ENCODE measurements at places on chromosomes 5 and 9. TPM values are rescaled to one million over a fixed set of nuclear protein-coding genes. Genes with fewer than 3 reads are reported as not detected.

Gene SLC25A2
- total RNA-seq: 0.29 TPM

Gene EGFLAM
- 0.17 TPM for total RNA-seq

DNA sequence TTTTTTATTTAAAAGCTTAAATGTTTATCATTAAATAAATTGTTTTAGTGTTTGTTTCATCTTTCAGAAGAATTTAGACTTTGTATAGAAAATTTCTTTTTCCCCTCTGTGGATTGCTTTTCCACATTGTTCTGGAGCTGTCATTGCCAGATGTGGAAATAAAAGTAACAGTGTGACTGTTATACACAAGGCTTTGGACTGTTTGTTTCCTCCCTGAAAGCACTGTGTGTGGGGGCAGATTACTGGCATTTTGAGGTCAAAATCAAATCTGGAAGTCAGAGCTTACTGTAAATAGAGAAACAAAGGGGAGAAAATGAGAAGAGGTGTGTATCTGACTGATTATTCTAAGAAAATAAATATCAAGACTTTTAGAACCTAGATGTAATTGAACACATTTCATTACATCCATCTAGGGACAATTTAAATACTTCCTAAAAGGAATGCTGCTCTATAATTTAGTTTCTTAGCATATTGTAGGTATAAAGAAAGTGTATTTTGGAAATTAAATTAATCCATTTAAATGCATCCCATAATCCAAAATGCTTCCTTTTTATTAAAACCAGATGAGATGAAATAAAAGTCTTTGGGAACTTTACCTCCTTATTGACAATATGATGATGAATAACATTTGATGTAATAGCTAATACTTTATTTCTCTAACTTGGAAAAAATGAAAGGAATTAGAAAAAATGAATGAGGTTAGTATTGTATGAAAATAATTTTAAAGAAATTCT lies 51.9 kb downstream of the ERCC6L2 start:
- no peak for DNase-seq

- DNase-seq: no peak
Measured at GRCh38 chr5:157100140-157100679, 8.6 kb downstream of the HAVCR2 start.

- no peak for DNase-seq
Measured at GRCh38 chr5:169139480-169140050, 161.4 kb downstream of the SLIT3 start.

Gene BAAT
- total RNA-seq: not detected

DNA sequence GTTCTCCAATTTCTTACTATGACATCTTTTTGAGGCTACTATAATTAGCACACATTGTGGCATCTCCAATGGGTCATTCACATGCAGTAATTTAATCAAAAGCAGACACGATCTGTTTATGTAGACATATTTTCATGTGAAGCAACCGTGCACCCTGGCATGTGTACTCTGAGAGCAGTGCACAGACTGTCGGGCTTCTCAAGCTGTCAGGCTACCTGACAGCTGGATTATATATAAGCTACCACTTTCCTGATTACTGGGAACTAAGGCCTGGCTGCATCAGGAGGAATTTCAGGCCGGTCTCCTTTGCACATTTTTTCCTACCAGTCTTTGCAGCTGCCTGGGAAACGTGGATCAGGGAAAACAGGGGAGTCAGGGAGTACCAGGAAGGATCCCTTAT lies 197.5 kb downstream of the MAPKAP1 start:
- DNase-seq: no peak

Gene DNAH5
- total RNA-seq: 1.7 TPM

Gene USP20
- total RNA-seq: 17.5 TPM

DNA sequence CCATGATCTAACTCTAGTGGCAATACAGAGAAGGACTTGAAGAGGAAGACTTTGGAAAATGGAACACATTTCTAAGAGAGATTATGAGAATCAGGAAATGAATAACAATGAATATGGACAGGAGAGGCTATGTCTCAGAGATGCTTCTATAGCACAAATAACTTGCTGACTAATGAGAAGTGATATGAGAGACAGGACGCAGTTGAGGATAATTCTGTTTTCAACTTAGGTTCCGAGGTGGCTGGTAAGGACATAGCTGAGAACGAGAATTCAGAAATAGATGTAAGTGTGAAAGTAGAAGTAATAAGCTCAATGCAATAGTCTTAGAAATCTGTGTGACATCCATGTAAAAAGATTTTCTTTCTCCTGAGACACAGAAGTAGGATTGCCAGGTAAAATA lies 358.1 kb upstream of the GRAMD2B start:
- no peak for DNase-seq

- DNase-seq: peak; percentile 54
Measured at GRCh38 chr5:108801776-108802175, 54.1 kb downstream of the FER start.

- DNase-seq: no peak
Measured at GRCh38 chr9:109903515-109904138, 123.6 kb downstream of the PALM2AKAP2 start.

- no peak for DNase-seq
Measured at GRCh38 chr5:132808866-132809265, 4.2 kb upstream of the SOWAHA start.

- no peak for DNase-seq
Measured at GRCh38 chr9:133861086-133861485, 122.9 kb upstream of the SARDH start.

GRCh38 chr5:147534172-147534951 lies 24.5 kb upstream of the DPYSL3 start:
- DNase-seq: no peak

Gene WDR38
- total RNA-seq: not detected

DNA sequence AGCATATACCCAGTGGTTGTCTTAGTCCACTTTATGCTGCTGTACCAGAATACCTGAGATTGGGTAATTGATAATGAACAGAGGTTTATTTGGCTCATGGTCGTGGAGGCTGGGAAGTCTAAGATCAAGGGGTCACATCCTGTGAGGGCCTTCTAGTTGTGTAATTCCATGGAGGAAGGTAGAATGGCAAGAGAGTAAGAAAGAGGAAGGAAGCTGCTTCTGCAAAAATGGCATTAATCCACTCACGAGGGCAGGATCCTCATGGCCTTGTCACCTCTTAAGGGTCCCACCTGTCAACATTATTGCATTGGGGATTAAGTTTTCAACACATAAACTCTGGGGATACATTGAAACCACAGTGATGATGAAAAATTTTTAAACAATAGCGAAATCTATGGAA lies 17.0 kb downstream of the BTNL8 start:
- no peak for DNase-seq

DNA sequence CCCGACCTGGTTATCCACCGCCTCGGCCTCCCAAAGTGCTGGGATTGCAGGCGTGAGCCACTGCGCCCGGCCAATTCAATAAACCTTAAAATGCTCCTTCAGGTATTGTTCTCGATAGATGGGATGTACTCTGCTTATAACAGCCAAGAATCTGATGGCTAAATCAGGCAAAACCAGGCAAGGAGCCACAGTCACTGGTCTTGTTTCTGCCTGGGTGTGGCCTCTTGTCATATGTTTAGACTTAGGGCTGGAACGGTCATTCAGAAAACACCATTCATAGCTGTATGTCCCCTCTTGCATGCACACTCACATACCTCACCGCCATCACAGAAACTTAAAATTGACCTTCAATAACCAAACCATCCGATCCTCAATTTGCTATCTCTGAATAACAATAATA lies 7.7 kb downstream of the FAM219A start:
- DNase-seq: no peak

Gene LHX6
- total RNA-seq: not detected

Gene OR1J2
- total RNA-seq: not detected

DNA sequence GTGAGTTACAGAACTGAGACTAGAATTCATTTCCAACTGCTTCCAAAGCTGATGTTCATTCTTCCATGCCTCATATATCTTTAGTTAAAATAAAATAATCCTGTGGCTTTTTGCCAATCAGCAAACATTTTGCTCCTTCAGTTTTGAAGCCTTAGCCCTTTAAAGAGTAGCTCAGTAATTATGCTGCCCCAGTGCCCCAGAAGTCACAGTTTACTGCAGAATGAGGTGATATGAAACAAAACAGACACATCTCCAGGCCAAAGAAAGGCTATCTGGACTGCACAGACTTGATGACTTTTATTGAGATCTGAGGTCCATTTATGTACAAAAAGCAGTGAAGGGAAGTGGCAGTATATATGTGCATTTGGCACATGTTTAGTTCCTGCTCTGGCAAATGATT lies 285.8 kb upstream of the ZNF462 start:
- no peak for DNase-seq

GRCh38 chr5:177527595-177527994 lies 10.8 kb upstream of the DDX41 start:
- no peak for DNase-seq

Gene PCDHB3
- 0.22 TPM for total RNA-seq

GRCh38 chr9:109918339-109919163 lies 138.6 kb downstream of the PALM2AKAP2 start:
- DNase-seq: no peak

- no peak for DNase-seq
Measured at GRCh38 chr9:116913536-116913935, 226.4 kb downstream of the TRIM32 start.

GRCh38 chr9:90579181-90579580 lies 63.4 kb downstream of the DIRAS2 start:
- no peak for DNase-seq

Gene ZER1
- total RNA-seq: 15.3 TPM

GRCh38 chr5:68285851-68286611 lies 70.5 kb downstream of the PIK3R1 start:
- DNase-seq: no peak

Gene ZDHHC11B
- total RNA-seq: 0.29 TPM

- no peak for DNase-seq
Measured at GRCh38 chr9:120886490-120886967, 9.5 kb upstream of the PHF19 start.

GRCh38 chr9:16721972-16722371 lies 148.5 kb downstream of the BNC2 start:
- DNase-seq: no peak

GRCh38 chr5:115930630-115931337 lies 31.5 kb upstream of the LVRN start:
- DNase-seq: no peak

GRCh38 chr5:60843936-60844905 lies at the start of gene ELOVL7:
Gene ELOVL7, minus strand, starts transcription at chr5:60844269. Its CDS starts 56,872 bp downstream, at chr5:60787397.
- no peak for DNase-seq

DNA sequence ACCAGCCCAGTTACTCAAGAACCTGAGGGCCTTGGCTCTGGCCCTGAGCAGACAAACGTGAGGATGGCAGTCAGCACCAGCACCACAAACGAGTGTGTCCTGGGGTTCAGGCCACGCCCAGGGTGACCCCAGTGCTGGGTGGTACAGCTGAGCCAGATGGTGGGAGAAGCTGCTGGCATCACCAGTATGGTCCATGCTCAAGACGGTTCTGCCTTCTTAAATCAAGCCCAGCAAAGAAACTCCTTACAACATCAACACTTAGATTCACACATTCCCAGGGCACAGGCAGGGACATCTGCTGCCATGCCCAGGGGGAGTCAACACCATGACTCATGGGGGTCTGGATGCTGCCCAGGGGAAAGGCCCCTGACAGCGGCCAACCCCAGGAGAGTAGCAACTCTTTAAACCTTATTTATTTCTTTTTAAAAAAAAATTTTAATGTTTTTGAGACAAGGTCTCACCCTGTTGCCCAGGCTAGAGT lies 31.3 kb downstream of the IPPK start:
- no peak for DNase-seq

DNA sequence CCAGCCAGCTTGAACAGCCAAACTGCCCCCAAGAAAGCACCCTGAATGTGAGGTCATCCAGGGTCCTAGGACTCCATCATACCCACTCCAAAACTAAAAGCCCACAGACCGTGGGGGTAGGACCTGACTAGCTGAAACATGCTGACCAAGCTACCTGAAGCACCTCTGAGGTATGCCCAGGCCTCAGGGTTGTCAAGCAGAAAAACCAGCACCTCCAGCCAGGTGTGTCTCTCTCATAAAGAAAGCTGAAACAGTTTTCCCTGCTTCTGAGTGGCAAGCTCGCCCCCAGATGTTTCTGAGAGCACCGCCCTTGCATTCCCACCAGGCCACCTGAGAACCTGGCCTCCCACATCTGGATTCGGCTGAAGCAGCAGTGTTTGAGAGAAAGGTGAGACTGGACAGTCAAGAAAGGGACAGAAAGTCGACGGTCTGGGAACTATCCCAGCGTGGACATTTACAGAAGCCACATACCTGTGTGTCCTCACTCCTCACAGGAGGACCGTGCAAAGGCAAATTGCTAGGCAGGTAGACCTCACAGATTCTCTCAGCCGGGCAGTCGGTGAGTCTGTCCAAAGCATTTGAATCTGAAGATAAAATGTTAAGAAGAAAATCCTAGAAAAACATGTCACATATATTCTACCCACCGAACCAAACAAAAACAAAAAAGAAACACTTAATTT lies 155.6 kb upstream of the RASEF start:
- DNase-seq: no peak

GRCh38 chr5:178577376-178577839 lies 12.8 kb downstream of the COL23A1 start:
- no peak for DNase-seq

DNA sequence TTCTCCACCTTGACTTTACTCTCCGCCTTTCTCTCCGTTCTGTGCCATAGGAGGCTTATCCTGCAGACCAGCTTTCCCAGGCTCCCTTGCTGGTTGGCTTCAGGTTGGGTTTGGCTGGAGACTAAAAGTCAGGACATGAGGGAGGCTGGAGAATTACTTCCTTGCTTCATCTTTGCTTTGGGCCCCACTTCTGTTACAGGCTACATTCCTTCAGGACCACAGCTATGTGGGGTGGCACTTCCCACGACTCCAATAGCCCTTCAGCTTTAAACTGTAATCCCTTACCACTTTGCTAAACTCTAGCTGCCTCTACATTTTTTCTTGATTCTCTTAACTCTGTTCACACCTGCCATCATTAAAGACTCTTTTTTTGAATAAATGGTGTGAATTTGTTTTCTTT lies 186.7 kb upstream of the NR4A3 start:
- DNase-seq: no peak

GRCh38 chr9:133375116-133375723 lies 640 bp downstream of the SURF4 start:
- DNase-seq: no peak

- DNase-seq: no peak
Measured at GRCh38 chr9:16328349-16328748, 542.1 kb downstream of the BNC2 start.

GRCh38 chr9:123691765-123692303 lies 238.1 kb downstream of the DENND1A start:
- DNase-seq: no peak

Gene ADAMTS16
- total RNA-seq: under 0.01 TPM

GRCh38 chr5:19988457-19988856 lies 457 bp upstream of the CDH18 start:
- DNase-seq: no peak

Gene AOPEP
- 63.0 TPM for total RNA-seq

Gene KIF24
- total RNA-seq: 5.2 TPM

- no peak for DNase-seq
Measured at GRCh38 chr9:16257604-16258003, 612.9 kb downstream of the BNC2 start.

GRCh38 chr9:37626708-37627292 lies 24.0 kb upstream of the FRMPD1 start:
- DNase-seq: no peak

- no peak for DNase-seq
Measured at GRCh38 chr5:153559926-153560325, 69.5 kb downstream of the GRIA1 start.

Gene GRAMD2B
- 26.6 TPM for total RNA-seq

Gene ADCY2
- not detected for total RNA-seq
